Heart right ventricle (tissue), 16 donors: ENCODE measurements at places on chromosomes 6 and 20. TPM values are rescaled to one million over a fixed set of nuclear protein-coding genes. Genes with fewer than 3 reads are reported as not detected.

The MYH7B gene
- total RNA-seq, result 177 TPM

The BMP7 gene
- total RNA-seq, result 1.7 TPM

The ACSS2 gene
- total RNA-seq, result 124 TPM

The TFAP2D gene
- not detected for total RNA-seq

The GSTA2 gene
- total RNA-seq, result not detected
